Right kidney (tissue), 9 donors: ENCODE measurements at places on chromosomes 7 and 10.

DNA sequence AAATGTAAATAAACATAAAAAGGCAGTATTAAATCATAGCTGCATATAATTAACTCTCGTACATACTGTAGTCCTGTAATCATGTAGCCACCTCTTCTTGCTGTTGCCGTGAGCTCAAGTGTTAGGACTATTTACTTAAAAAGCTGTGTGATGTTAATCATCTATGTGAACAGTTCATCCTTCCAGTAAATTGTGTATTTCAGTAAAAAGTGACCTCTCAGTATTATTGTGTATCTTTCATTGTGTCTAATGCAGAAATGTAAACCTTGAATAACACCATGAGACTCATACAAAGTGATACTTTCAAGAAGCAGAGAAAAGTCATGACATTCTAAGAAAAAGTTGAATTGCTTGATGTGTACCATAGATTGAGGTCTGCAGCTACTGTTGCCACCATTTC lies 38.0 kb downstream of the ADD3 start:
- DNase-seq = no peak

DNA sequence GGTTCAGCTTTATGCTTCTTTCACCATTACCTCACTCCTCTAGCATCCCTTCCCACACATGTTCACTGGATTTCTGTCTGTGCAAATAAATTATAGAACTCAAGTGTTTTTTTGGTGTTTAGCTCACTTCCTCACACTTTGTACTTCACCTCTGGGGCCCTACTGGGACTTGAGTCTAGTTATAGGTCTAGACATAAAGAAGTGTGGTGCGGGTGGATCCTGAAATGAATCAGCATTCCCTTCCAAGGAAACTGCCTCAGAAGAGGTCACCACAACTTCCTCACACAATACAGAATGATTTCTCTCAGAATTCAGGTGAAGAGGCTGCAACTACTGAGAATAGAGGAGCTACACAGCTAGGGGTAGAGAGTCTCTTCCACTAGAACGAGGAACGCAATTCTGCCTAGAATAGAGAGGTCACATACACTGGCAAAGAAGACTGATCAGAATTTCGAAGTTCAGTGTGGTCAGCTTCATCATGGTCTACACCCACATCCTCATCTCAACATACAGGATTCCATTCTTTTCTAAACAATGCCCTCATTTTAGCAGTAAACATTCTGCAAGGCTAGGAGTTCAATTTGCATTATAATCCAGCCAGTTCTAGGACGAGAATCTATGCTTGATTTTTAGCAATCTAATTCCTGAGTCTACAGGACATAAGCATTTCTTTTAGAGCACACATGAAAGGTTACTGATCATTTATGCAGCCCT lies 938.7 kb upstream of the PHF14 start:
- DNase-seq = no peak

DNA sequence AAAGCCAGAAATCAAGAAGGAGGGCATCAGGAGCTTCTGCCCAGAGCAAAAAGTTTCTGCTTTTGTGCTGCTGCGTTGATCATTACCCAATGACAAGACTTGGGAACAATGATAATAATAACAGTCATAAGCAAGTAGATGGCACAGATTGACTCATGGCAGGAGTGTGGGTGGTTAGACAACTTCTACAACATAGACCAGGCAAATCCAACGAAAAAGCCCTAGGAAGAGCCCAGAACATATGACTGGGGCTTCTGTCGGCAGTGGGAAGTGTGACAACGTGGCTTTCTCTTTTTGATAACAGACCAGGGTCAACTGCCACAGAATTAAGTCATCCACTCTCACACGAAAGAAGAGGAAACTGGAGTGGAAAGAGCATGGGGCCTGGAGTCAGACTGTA lies 85.4 kb upstream of the TRIL start:
- no peak for DNase-seq

DNA sequence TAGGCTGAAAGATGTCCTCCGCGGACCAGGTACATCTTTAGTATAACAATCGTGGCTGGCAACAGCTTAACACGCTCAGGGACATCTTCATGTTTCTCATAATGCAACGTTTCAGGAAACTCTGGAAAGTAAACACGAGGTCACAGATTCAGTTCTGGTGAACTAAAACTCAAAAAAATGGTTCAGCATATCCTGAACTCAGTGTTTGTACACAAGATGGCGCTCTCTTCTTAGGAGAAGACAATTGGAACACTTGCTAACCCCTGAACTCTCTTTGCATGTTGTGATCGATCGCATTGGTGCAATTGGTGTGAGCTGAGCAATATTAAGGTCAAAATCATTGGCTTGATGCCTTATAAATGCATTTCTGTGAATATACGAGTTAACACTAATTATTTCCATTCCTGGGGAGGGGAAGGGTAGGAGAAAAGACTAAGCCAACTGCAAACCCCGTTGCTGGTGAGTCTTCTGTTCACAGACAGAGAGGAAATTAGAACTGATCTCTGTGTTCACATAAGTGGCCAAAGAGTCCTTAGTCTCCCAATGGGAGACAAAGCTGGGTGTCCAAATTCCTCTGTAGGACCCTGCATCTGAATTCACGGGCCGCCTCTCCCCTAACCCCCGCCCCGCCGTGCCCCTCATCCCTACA lies 52.6 kb upstream of the FAM180A start:
- peak; percentile 51 for DNase-seq

DNA sequence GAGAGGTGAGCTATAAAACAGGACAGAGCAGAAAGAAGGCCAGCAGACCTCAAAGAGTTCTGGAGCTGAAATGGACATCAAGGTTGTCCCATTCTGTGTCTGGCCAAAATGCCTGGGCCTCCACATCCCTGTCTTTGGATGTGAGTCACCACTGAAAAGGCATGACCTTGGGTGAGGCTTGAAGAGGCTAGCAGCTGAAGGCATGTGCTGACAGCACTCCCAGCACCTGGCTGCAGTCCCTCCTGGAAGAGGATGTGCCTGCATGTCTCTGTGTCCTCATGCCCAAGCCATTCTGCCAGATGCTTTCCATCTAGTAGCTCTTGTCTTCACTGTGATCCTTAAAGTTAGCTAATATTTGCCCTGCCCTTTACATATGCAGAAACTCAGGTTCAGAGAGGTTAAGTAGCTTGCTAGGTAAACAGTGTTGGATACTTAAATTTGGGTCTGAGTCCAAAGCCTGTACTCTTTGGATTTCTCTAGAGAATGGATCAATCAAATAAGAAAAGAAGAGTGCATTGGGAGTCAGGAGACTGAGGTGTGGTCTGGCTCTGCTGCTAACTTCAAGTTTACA lies 35.8 kb downstream of the HECW1 start:
- no peak for DNase-seq

GRCh38 chr7:38942431-38943051 lies 33.5 kb upstream of the VPS41 start:
- no peak for DNase-seq
